ENCODE measurements at places on chromosomes 11 and 22. TPM values are rescaled to one million over a fixed set of nuclear protein-coding genes. Genes with fewer than 3 reads are reported as not detected.

- H3K27ac ChIP-seq: no peak overlapping the region
- H3K4me1 ChIP-seq: no peaks in the 10 kb centered on the region
- H3K36me3 ChIP-seq: no peaks in the 10 kb centered on the region
- H3K27me3 ChIP-seq: no peaks in the 10 kb centered on the region
- DNase-seq: no peak
Observed at GRCh38 chr11:129287920-129288319, 87.7 kb upstream of the BARX2 start.

DNA sequence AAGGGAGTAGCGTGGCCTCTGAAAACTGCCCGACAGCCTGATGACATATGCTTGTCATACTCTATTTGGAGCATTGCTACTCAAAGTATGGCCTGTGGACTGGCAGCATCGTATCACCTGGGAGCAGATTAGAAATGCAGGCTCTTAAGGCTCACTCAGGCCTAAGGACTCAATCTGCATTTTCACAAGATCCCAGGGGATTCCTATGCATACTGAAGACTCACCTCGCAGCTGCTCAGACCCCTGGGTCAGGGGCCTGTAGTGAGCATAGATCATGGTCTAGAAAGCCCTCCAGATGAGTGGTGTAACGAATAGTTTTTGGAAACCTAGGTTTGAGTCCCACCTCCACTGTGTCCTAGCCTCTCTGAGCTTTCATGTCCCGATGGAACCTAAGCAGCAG is 126.3 kb downstream of the FEZ1 start:
- no peaks in the 10 kb centered on the region for H3K36me3 ChIP-seq
- H3K4me1 ChIP-seq: no peaks in the 10 kb centered on the region
- H3K27me3 ChIP-seq: no peaks in the 10 kb centered on the region

GRCh38 chr11:61834278-61835048 is 6.4 kb downstream of the FADS2 start:
- H3K4me1 ChIP-seq: peaks cover 10% of the 10 kb centered on the region
- H3K27me3 ChIP-seq: no peaks in the 10 kb centered on the region
- peak; percentile 87 for DNase-seq
- H3K4me3 ChIP-seq: no peak overlapping the region

DNA sequence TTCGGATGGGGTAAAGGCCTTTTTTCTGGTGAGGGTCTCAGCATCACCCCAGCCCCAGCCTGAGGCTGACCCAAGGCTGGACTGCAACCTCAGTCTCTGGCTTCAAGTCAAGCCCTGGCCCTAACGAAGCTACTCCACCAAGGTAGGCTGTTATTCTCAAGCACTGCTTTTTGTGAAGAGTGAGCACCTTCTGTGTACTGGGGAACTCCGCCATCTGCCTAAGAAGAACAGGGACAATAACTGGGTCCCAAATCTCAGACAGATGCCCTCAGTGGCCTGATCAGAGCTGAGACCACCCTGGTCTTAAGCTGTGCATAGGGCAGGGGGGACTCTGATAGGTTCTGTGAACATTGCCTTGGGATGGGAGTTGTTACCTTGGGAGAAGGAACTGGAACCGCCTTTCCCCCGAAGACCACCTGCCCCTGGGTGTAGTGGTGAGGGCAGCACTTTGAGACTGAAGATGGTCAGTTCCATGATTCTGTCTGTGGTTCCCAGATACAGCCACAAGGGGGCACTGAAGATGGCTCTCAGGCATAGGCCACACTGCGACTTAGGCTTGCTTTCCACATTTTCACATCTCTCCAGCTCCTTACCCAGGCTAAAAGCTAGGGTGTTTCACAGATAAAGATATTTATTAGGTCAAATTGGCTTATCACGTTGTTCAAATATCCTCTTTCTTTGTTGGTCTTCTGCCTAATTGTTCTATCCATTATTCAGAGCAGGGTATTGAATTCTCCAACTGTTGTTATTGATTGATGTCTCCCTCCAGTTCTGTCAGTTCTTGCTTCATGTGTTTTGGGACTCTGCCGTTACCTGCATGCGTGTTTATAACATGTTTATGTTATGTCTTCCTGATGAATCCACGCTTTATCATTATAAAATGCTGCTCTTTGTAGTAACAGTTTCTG is 11.8 kb upstream of the UVRAG start:
- H3K4me1 ChIP-seq: no peaks in the 10 kb centered on the region
- H3K4me3 ChIP-seq: no peak overlapping the region
- DNase-seq: peak; percentile 47
- no peaks in the 10 kb centered on the region for H3K36me3 ChIP-seq
- no peaks in the 10 kb centered on the region for H3K27me3 ChIP-seq
- no peak overlapping the region for H3K27ac ChIP-seq

GRCh38 chr11:76131671-76132631 is 74.4 kb downstream of the WNT11 start:
- no peak overlapping the region for H3K27ac ChIP-seq
- H3K4me3 ChIP-seq: no peak overlapping the region
- no peaks in the 10 kb centered on the region for H3K36me3 ChIP-seq
- no peaks in the 10 kb centered on the region for H3K27me3 ChIP-seq
- no peak for DNase-seq

DNA sequence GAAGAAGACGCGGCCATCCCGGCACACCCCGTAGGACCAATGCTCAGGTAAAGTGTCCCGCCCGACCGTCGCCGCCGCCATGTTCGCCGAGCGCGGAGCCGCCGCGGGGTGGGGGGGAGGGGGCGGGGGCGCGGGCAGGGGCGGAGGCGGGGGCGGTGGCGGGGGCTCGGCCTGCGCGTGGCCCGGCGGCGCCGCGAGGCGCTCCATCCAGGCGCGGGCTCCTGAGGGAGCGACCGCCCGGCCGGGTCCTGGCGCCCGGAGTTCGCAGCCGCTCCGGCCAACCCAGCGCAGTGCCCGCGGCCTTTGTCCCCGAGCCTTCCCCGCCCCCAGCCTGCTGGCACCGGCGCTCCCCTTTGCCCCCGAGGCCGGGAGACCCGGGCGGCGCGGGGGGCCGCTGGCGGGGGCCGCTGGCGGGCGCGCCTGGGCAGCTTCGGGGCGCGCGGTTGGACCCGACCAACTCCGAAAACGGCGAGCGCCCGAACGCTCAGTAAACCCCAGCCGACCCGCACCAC is at the start of gene PLEKHA7:
Gene PLEKHA7, minus strand, starts transcription at position 94 of the 512 bp plus-strand sequence. Its CDS starts 13 bp downstream, at position 81.
- DNase-seq: no peak
- no peaks in the 10 kb centered on the region for H3K4me1 ChIP-seq
- no peak within 1 kb of the TSS for H3K27ac ChIP-seq
- H3K27me3 ChIP-seq: 0 out of 2 replicates have a peak, but pooled peaks cover 5% of the 10 kb centered on the region

- no peak overlapping the region for H3K4me3 ChIP-seq
- no peaks in the 10 kb centered on the region for H3K36me3 ChIP-seq
- DNase-seq: no peak
- H3K4me1 ChIP-seq: no peaks in the 10 kb centered on the region
- no peaks in the 10 kb centered on the region for H3K27me3 ChIP-seq
- no peak overlapping the region for H3K27ac ChIP-seq
Observed at GRCh38 chr11:76215941-76216340, 9.6 kb upstream of the WNT11 start.

GRCh38 chr11:114348200-114349191 is 51.8 kb downstream of the C11orf71 start:
- H3K4me3 ChIP-seq: no peak overlapping the region
- peak; percentile 70 for DNase-seq
- H3K36me3 ChIP-seq: no peaks in the 10 kb centered on the region
- no peak overlapping the region for H3K27ac ChIP-seq
- no peaks in the 10 kb centered on the region for H3K4me1 ChIP-seq

GRCh38 chr11:116960930-116961329 is 123.5 kb upstream of the APOA1 start:
- H3K27ac ChIP-seq: no peak overlapping the region
- no peaks in the 10 kb centered on the region for H3K36me3 ChIP-seq
- no peaks in the 10 kb centered on the region for H3K27me3 ChIP-seq
- peak; percentile 3 for DNase-seq
- H3K4me3 ChIP-seq: no peak overlapping the region
- H3K4me1 ChIP-seq: peaks cover 7% of the 10 kb centered on the region

- no peaks in the 10 kb centered on the region for H3K27me3 ChIP-seq
- H3K27ac ChIP-seq: no peak overlapping the region
- DNase-seq: no peak
Observed at GRCh38 chr11:123364080-123364479, 66.0 kb upstream of the GRAMD1B start.

- H3K4me3 ChIP-seq: no peak overlapping the region
- no peak overlapping the region for H3K27ac ChIP-seq
- H3K36me3 ChIP-seq: 0 out of 2 replicates have a peak, but pooled peaks cover 3% of the 10 kb centered on the region
Observed at GRCh38 chr11:78248191-78248590, 59.5 kb downstream of the USP35 start.

SLC35E4 gene
- total RNA-seq: 1.1 TPM

KRTAP5-11 gene
- not detected for total RNA-seq

MRGPRE gene
- not detected for total RNA-seq

TRIM51 gene
- not detected for total RNA-seq

YAP1 gene
- 37.5 TPM for total RNA-seq

SCT gene
- total RNA-seq: not detected

SHISAL1 gene
- total RNA-seq: not detected

ISX gene
- total RNA-seq: not detected

SCUBE1 gene
- total RNA-seq: 13.7 TPM

SHANK2 gene
- 0.15 TPM for total RNA-seq

TRPM5 gene
- total RNA-seq: not detected

NPTXR gene
- 0.08 TPM for total RNA-seq

PGR gene
- total RNA-seq: 0.05 TPM

HPX gene
- not detected for total RNA-seq
